ENCODE measurements at places on chromosomes 16 and 17.

- DNase-seq: no peak
Measured at GRCh38 chr16:49485663-49486062, 112.1 kb downstream of the C16orf78 start.

GRCh38 chr16:86455640-86456039, 54.7 kb upstream of the FOXF1 start:
- DNase-seq: no peak

DNA sequence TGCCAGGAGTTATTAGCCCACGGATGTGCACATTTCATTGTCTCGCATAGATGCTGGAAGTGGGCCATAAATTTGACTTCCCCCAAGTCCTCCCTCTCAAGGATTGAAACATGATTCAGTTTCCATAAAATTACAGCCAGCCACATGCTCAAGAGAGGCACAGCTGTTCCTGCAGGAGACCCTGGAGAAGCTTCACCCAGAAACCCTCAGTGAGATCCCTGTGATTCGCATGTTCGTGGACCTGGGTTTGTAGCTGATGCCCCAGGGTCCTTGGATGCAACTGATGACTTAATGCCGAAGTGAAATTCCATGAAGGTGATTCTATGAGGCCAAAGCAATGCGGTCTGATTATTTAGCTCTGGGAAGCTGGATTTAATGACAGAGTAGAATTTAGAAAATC, 24.7 kb upstream of the AQP8 start:
- DNase-seq: peak; percentile 57

GRCh38 chr17:17497065-17497844, 1.1 kb upstream of the RASD1 start:
- no peak for DNase-seq

DNA sequence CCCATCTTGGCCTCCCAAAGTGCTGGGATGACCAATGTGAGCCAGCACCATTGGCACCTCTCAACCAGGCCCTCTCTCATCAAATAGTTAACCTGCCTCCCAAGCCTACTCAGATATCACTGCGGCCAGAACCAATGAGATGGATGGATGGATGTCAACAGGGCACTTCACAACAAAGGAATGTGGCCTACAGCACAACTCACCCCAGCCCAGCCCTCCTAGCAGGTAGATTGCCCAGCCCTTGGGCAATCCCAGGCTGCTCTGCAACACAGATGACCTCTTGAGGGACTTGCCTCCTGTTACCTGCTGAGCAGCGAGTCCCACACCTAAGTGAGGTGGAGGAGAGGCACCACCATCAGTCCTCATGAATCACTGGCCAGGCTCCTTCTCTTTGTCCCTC, 22.6 kb upstream of the KIFC3 start:
- no peak for DNase-seq

DNA sequence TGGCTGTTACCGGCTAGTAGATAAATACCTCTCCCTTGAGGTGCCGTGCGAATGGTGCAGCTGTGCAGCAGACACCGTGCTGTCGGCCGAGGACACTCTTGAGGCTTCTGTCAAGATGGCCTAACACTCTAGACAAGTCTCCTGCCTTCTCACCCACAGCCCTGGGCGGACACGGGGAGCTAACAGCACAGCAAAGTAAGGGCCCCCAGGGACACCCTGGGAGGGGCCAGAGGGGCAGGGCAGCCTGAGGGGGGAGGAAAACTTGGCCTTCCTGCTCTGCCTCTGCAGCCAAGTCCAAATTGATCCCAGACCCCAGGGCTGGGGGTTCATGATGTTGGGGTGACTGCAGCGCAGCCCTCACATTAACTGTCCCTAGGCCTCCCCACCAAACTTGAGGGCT, 210.2 kb downstream of the RPTOR start:
- DNase-seq: no peak

All from H54 (cell line).